Sigmoid colon (tissue), 7 donors: ENCODE measurements at places on chromosomes 2 and 18.

DNA sequence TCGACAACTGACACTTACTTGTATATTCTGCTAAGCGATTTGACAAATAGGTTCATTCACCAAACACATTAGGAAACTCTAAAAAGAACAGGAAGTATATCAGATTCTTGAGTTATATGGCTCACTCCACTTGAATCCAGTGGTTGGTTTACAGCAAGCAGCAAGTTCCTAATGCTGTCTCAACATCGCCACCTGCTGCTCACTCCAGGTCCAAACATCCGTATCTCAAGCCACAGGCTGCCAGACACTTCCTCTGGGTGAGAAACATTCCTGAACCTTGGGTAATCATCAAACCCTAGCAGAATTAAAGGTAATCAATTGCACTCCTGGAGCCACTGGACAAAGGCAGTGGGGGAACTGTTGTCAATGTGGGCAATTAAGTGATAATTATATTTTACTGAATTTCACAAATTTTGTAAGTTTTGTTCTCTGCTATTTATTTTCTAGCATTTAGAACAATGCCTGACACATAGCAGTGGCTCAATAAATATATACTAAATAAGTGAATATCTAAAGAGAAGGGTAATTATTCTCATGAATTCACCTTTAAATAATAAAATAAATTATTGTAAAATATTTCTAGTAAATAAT lies 107.1 kb upstream of the TTN start:
- DNase-seq = peak; percentile 86
- H3K36me3 ChIP-seq = no peaks in the 10 kb centered on the region

DNA sequence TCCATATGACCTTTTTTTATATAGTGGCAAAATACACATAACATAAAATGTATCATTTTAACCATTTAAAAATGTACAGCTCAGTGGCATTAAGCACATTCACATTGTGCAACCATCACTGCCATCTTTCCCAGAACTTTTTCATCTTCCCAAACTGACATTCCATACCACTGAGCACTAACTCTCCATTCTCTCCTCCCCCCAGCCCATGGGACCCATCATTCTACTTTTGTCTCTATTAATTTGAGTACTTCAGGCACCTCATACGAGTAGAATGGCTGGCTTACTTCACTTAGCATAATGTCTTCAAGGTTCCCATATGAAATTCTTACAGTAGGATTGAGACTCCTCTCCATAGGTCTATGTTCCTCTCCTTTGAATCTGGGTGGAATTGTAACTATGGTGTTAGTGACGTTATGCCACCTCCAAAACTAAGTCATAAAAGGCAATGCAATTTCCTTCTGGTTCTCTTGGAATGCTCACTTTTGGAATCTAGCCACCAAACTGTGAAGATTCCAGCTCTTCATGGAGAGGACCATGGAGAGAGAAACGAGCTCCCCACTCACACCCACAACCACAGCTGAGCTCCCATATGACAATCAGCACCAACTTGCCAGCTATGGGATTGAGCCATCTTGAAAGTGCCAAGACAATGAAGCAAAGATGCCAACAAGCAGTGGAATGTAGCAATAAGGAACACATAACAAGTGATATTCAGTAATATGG lies 9.8 kb upstream of the DNAJC27 start:
- no peak overlapping the region for H3K4me3 ChIP-seq
- no peaks in the 10 kb centered on the region for H3K4me1 ChIP-seq
- no peak overlapping the region for H3K27ac ChIP-seq
- no peak for DNase-seq

DNA sequence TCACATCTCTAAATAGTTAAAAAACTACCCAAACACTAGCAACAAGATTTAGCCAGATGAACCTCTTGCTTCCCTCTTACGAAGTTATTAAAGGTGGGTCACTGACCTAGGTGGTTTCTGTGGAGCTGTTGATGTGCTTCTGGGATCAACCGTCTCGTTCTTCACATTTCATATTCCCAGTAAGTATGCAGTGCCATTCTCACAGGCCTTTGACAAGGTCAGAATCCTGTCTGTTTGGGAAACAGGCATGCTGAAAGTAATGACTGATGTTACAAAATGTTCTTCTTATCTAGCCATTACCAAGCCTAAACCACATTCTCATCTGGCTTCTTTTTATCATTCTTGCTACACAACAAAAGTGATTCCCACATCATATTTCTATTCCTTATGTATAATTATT lies 70.3 kb downstream of the WDR7 start:
- no peaks in the 10 kb centered on the region for H3K4me1 ChIP-seq
- no peaks in the 10 kb centered on the region for H3K27me3 ChIP-seq
- no peaks in the 10 kb centered on the region for H3K36me3 ChIP-seq
- no peak for DNase-seq

- no peak overlapping the region for H3K27ac ChIP-seq
- H3K36me3 ChIP-seq = no peaks in the 10 kb centered on the region
- no peak overlapping the region for H3K4me3 ChIP-seq
- no peaks in the 10 kb centered on the region for H3K27me3 ChIP-seq
Observed at GRCh38 chr18:23837591-23837990, 148.3 kb downstream of the LAMA3 start.

GRCh38 chr2:3648652-3649177 lies 9.3 kb upstream of the ALLC start:
- peaks cover 13% of the 10 kb centered on the region for H3K4me1 ChIP-seq
- no peak overlapping the region for H3K4me3 ChIP-seq
- H3K27ac ChIP-seq = no peak overlapping the region
- no peak for DNase-seq

DNA sequence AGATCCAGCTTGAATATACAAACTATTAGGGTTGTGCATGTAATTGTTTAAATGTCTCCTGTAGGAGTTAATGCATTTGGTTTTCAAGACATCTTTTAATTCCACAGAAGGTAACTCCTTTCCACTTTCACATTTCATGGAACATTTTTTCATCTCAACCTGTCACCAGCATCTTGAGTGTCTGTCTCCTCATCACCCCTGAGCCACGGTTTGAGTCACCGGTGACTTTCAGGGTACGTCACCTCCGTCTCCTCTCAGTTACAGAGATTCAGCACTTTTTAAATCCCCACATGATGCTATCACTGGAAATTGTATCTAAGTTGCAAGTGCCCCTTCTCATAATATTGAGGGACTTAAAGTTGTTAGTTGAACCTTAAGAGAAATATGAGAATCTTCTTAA lies 25.3 kb downstream of the GPR55 start:
- no peak overlapping the region for H3K27ac ChIP-seq
- no peaks in the 10 kb centered on the region for H3K27me3 ChIP-seq
- no peaks in the 10 kb centered on the region for H3K4me1 ChIP-seq

DNA sequence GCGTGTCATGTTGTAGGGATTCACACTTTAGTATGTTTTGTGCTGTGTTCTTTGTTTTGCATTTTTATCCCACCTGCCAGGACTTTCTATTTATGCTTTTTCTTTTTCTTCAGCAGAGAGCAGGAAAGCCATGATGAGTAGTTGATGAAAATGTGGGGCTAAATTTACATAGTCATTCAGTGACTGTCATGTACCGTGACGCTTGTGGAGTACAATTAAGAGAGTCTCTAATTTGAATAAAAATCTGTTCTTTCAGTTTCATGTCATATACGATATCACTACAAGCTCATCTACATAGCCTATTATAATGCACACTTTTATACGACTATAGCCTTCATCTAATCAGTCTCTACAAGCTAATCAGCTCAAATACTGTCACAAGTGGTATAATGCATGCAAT lies 112.7 kb upstream of the SPATS2L start:
- H3K36me3 ChIP-seq = no peaks in the 10 kb centered on the region
- H3K4me3 ChIP-seq = no peak overlapping the region
- no peak overlapping the region for H3K27ac ChIP-seq
- no peaks in the 10 kb centered on the region for H3K4me1 ChIP-seq

DNA sequence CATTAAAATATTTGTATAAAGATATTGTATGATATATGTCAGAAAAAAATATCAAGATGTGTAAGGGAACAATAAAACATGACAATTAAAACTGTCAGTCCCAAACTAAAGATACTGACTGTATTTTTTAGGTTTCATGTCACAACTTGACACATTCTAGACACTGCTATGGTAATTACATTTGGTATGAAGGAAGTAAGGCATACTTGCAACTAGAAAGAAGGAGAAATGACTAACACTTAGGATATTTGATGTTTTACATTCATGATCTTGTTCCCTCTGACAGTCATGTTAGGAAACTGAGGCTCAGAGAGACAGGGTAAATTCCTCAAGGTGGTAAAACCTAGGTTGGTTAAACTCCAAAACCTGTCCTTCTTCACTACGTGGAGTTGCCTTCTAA lies 68.3 kb downstream of the TMEFF2 start:
- no peak for DNase-seq
- H3K27me3 ChIP-seq = no peaks in the 10 kb centered on the region
- H3K4me1 ChIP-seq = no peaks in the 10 kb centered on the region
- H3K36me3 ChIP-seq = no peaks in the 10 kb centered on the region
- H3K4me3 ChIP-seq = no peak overlapping the region
- H3K27ac ChIP-seq = no peak overlapping the region

GRCh38 chr2:109194620-109194937 lies 65.6 kb downstream of the SH3RF3 start:
- H3K4me3 ChIP-seq = no peak overlapping the region
- no peak overlapping the region for H3K27ac ChIP-seq
- no peaks in the 10 kb centered on the region for H3K36me3 ChIP-seq
- no peaks in the 10 kb centered on the region for H3K27me3 ChIP-seq
- no peak for DNase-seq

DNA sequence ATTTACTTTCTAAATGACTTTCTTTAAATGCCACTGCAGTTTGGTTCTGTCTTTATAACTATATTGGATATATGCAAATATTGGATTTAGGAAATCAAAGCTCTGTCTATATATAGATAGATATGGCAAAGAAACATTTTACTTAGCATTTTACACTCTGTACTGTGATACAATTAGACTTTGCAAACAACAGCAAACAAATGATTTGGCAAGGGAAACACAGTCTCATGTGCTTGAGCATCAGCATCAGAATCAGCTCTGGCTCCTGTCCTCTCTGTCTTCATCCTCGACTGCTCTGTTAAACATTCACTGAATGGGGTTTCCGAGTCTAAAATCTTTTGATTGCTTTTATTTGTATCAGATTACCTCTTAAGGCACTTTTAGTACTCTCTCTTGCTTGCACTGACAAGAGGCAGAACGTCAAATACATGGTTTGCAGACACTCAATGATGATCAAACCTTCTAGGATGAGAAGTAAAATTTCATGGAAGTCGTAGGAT lies 176.8 kb upstream of the LRP1B start:
- H3K4me1 ChIP-seq = no peaks in the 10 kb centered on the region
- no peak overlapping the region for H3K4me3 ChIP-seq
- no peaks in the 10 kb centered on the region for H3K27me3 ChIP-seq
- H3K36me3 ChIP-seq = no peaks in the 10 kb centered on the region
- no peak overlapping the region for H3K27ac ChIP-seq
- no peak for DNase-seq

DNA sequence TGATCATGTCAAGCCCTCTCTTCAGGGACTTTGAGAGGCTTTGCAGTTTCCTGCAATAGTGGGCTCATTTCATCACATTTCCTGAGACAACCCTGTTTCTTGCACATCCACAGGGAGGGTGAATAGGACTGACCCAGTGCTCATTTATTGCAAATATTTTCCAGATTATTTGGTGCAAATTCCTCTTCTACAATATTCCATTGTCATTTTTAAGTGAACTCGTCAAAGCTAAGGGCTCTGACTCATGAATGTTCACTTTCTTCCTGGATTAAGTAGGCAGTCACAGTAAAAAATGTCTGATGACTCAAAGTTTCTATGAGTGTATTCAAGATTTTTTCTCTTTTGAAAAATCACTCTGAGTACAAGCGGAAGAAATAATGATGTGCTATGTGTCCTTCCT lies 225.5 kb upstream of the GALNT5 start:
- DNase-seq = no peak
- no peaks in the 10 kb centered on the region for H3K4me1 ChIP-seq
- no peaks in the 10 kb centered on the region for H3K27me3 ChIP-seq
- H3K27ac ChIP-seq = no peak overlapping the region
- H3K4me3 ChIP-seq = no peak overlapping the region
- H3K36me3 ChIP-seq = no peaks in the 10 kb centered on the region

GRCh38 chr2:232540441-232541041 lies 1.0 kb downstream of the CHRNG start:
- H3K4me3 ChIP-seq = no peak overlapping the region
- peaks cover 52% of the 10 kb centered on the region for H3K27me3 ChIP-seq
- no peaks in the 10 kb centered on the region for H3K36me3 ChIP-seq
- H3K27ac ChIP-seq = no peak overlapping the region

DNA sequence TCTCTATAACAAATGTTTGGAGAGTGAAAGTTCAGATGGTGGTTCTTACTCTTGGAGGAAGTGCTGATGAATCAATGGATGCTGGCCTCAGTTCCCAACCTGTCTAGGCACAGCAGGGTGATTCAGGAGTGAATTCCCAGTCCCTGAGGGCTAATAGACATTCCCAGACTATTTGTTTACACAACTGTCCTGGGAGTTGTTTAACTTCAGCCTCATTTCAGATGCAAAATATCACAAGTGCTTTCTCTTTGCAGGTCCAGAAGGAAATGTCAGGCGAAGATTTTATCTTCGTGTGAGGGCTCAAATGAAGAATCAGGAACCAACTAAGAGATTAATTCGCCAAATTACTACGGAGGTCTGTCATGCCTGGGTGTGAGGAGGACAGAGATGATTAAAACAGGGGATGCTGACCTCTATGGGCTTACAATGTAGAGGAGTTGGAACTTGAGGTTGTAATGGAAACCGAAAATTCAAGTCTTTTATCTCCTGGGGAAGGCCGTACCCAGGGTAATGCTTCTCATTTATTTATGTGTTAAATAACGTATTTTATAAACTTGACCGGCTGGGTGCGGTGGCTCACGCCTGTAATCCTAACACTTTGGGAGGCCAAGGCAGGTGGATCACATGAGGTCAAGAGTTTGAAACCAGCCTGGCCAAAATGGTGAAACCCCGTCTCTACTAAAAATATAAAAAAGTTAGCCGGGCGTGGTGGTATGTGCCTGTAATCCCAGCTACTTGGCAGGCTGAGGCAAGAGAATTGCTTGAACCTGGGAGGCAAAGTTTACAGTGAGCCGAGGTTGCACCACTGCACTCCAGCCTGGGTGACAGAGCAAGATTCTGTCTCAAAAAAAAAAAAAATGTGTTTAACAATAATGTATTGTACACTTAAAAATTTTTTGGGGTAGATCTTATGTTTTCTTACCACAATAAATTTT lies 38.7 kb upstream of the SLC1A4 start:
- no peak overlapping the region for H3K4me3 ChIP-seq
- DNase-seq = no peak
- no peaks in the 10 kb centered on the region for H3K27me3 ChIP-seq
- no peaks in the 10 kb centered on the region for H3K36me3 ChIP-seq
- no peak overlapping the region for H3K27ac ChIP-seq

GRCh38 chr18:29651122-29651680 lies 1391.3 kb downstream of the DSC3 start:
- no peak for DNase-seq
- H3K27ac ChIP-seq = no peak overlapping the region
- no peaks in the 10 kb centered on the region for H3K27me3 ChIP-seq
- H3K4me3 ChIP-seq = no peak overlapping the region

GRCh38 chr2:80288576-80288975 lies 16.0 kb downstream of the LRRTM1 start:
- H3K4me1 ChIP-seq = peaks cover 20% of the 10 kb centered on the region
- no peak overlapping the region for H3K4me3 ChIP-seq
- H3K27me3 ChIP-seq = no peaks in the 10 kb centered on the region
- DNase-seq = peak; percentile 66
- H3K36me3 ChIP-seq = no peaks in the 10 kb centered on the region
- peak overlapping the region; percentile 12 for H3K27ac ChIP-seq
